ENCODE measurements at places on chromosomes 12 and 14. TPM values are rescaled to one million over a fixed set of nuclear protein-coding genes. Genes with fewer than 3 reads are reported as not detected.

TC2N gene
- polyA plus RNA-seq: 12.4 TPM

BMP4 gene
- polyA plus RNA-seq: 12.9 TPM

MIA2 gene
- polyA plus RNA-seq: 11.7 TPM

- no peak for DNase-seq
Observed at GRCh38 chr14:72801381-72801812, 92.5 kb downstream of the DPF3 start.

DNA sequence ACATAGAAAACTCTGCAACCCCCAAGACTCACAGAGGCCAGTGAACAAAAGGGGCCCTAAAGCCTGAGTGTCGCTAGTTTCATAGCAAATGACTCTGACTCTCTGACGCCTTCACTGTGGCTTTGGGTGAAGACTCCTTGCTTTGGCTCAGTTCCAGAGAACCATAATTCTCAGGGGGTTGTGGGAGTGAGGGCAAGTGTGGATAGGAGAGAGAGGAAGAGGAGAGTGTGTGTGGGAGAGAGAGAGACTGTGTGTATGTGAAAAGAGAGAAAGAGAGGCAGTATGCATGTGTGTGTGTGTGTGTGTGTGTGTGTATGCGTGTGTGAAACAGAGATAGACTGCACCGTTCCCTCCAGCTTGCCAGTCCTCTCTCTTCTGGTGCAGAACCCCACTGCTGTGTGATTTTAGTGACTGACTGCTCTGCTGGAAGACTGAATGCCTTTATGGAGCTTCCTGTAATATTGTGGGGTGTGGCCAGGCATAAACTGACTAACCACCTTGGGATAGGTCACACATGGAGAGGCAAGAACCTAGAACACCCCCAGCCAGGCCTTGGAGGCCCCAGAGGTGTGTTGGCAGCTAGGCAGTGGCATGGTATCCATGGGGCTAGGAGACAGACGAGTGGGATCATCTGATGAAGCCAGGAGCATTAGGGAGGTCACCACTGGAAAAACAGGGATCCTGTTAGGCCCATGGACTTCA, 45.9 kb upstream of the STXBP6 start:
- DNase-seq: no peak

DNA sequence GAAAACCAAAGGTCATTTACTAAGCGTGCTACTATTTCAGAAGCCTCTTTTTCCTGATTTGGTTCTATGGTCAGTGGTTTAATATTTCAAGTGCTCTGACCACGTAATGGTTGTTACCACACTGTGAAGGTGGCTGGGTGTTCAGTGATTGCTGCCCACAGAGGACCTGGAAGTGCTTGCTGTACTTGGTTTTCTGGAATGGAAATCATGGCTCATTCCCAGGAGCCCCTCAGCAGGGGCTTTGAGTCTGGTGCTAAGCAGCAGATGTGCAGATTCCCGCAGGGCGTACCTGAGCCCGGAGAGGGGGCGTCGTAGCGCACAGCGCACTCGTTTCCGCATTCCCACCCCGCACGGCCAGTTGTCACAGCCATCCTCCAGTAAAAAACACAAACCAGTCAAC, 50.5 kb downstream of the TRAF3 start:
- DNase-seq: no peak

- DNase-seq: no peak
Observed at GRCh38 chr12:93163260-93164036, 214.3 kb upstream of the NUDT4 start.

Data from ovary (tissue), 10 donors.